A549 (cell line): ENCODE measurements at places on chromosomes 2 and 18. TPM values are rescaled to one million over a fixed set of nuclear protein-coding genes. Genes with fewer than 3 reads are reported as not detected.

GRCh38 chr2:132415915-132416722 is 486 bp upstream of the GPR39 start:
- DNase-seq, result peak; percentile 97

DNA sequence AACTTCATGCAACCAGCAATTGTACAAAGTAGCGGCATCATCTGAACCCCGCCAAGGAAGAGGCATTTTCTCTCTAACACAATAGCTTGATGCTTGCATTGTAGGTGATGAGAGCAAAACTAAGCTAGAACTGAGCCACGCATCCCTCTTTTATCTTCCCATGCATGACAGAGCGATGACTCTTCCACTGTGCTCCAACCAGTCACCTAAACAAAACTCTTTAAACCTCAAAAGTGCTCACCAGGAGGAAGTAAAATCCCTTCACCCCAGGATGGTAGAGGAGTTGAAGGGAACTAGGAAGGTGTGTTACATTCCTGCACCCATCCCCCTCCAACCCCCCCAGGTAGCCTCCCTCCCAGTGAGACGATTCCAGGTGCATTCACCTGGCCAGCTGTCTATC is 59.7 kb upstream of the SALL3 start:
- DNase-seq, result no peak

GRCh38 chr18:48531908-48532307 is 6.9 kb upstream of the CTIF start:
- DNase-seq, result no peak

GRCh38 chr2:218984239-218985020 is 554 bp downstream of the FEV start:
- DNase-seq, result no peak

PPP3R1 gene
- polyA plus RNA-seq, result 53.7 to 55.1 TPM (median 54.4 TPM) in 3 replicates

- no peak for DNase-seq
These were observed 21.7 kb downstream of the COA5 start for GRCh38 chr2:98586551-98587140.

DUSP19 gene
- polyA plus RNA-seq, result 1.1 to 1.5 TPM (median 1.2 TPM) in 3 replicates

ASB18 gene
- not detected in 3 replicates for polyA plus RNA-seq

CROCC2 gene
- not detected in 3 replicates for polyA plus RNA-seq

TEX44 gene
- polyA plus RNA-seq, result not detected in 3 replicates

DSG1 gene
- not detected in 3 replicates for polyA plus RNA-seq

DNA sequence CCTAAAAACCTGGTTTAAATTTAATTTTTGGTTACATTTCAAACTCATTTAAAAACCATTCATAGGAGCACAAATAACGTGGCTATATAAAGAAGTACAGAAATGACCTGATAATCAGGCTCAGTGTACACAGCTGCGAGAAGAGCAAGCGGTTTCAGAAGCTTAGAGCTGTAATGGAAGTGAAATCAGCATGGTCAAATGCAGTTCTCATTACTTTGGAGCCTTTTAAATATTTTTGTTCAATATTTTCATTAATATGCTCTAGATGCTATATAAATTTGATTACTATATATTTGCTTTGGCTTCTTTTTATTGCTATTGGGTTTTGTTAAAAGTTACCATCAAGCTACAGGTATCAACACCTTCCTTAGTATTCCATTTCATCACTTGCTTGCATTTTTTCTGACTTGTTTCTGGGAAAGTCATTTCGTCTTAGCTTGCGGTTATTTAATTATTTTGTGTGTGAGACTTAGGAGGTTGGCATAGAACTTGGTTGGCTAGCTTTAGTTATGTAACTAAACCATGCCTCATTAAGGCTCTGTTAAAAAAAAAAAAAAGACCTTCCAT is 58.7 kb downstream of the AFTPH start:
- no peak for DNase-seq

- no peak for DNase-seq
These were observed 427.3 kb downstream of the DCDC2C start for GRCh38 chr2:4130651-4131050.

CCDC148 gene
- polyA plus RNA-seq, result 0.41 to 0.61 TPM (median 0.50 TPM) in 3 replicates

- DNase-seq, result peak; percentile 19
These were observed 98.6 kb downstream of the CAPN13 start for GRCh38 chr2:30708491-30709290.

UGT1A1 gene
- polyA plus RNA-seq, result 1.4 to 2.0 TPM (median 1.9 TPM) in 3 replicates

DNA sequence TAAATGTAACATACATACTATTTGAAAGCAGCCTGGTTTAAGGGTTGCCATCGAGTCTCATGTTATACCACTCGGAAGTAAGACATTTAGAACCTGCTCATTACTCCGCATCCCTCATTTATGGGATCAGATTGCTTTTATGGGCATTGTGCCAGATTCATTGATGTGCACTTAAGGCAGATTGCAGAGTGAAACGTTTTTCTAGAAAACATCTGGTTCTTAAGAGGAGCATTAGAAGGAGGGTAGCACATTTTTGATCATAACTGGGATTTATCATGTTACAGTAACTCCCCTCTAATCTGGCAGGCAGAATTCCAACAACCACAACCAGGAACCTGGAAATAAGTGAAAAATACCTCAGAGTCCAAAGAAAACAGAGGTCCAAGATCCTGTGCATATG is 74.2 kb upstream of the GALNT3 start:
- DNase-seq, result no peak

DNA sequence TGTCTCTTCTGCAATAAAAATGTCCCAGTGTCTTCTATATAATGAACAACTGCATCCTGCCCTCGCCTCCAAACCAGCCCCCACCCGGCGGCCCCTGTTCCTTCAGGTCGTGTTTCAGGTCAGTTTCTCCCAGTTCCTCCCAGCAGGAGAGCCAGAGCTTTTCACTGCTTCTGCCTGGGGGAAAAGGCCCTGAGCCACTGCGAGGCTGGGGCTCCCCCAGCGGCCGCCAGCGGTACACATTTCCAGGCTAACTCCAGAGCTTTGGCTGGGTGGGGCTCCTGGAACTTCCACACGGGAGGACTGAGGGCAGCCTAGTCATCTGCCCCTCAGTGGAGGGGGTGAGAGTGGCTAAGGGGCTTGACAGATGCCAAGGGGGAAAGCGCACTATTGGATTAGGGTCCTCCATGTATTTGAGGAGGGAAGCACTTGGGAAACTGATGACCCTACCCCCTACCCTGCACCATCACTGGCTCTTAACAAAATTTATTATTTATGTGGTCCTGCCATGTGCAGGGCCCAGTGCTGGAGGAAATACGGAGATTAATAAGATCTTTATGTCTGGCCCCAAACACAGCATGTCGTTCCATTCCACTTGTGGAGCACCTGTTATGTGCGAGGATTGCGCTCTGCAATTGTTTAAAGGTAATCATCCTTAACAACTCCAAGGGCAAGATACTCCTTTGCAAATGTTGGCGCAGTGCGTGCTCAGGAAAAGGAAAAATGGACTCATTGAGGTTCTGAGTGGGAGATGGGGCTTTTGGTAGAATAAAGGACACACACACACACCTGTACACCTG is 17.3 kb upstream of the CYS1 start:
- DNase-seq, result peak; percentile 70

UGT1A5 gene
- 0.12 TPM in 1 of 3 replicates, not detected in the others for polyA plus RNA-seq

GRCh38 chr2:235091421-235091820 is 139.6 kb downstream of the SH3BP4 start:
- DNase-seq, result no peak

DNA sequence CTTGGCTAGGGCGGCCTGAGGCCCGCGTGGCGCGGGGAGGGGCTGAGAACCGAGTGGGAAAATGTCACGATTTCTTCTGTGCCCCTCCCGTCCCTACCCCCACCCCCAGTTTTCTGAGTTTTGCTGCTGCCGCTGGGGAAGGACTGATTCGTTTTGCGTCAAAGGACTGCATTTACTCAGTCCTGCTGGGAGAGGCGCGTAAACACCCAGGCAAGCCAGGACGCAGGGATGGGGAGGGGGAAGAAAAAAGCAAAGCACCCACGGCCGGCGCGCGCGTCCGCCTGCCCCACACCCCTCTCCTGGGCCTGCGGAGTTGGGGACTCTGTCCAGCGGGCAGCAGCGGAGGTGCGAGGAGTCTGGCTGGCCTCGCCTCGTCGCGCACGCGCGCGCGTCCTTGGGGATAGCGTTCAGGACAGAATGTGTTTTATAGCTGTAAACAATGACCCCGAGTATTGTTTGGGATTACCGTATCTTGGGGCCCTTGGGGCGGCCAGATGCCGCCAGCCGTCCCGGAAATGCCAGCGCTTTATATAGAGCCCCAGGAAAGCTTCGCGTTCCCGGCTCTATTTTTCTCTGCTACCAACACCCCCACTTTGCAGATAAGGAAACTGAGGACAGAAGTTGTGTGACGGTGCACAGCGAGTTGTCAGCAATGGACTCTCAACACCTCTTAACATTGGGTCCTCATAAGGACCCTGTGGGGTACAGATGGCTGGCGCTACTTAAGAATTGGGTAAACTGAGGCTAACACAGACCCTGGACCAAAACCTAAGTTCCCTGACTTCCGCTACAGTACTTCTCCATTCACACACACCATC is 1.7 kb upstream of the FOSL2 start:
- peak; percentile 92 for DNase-seq

- DNase-seq, result peak; percentile 31
These were observed 59.4 kb downstream of the OSR1 start for GRCh38 chr2:19299032-19299431.
